ENCODE measurements at places on chromosomes 3 and 15.
A peak's percentile ranks its signal among the peaks of the same experiment; 100 is the strongest.

- DNase-seq: no peak
Measured at GRCh38 chr3:53650928-53651661, 156.7 kb downstream of the CACNA1D start.

GRCh38 chr3:69241769-69242168, 119.4 kb upstream of the LMOD3 start:
- no peak for DNase-seq

DNA sequence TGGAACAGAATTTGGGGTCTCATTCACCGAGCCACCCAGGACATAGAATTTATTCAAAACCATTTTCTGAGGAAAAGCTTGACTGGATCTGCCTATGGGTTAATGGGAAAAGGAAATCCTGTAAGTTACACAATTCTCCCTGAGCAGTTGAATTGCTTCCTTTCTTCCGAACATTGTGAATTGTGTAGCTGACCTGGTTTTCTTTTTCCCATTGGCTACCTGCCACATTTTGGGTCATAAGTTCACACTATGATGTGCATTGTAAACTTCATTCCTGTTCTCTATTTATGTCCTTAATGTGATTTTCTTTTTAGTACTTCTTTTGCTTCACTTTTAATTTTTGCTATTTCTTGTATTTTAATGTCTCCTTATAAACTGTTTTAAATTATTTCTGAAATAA, 386.0 kb upstream of the LRRC3B start:
- no peak for DNase-seq

- no peak for DNase-seq
Measured at GRCh38 chr3:25027650-25028049, 400.4 kb upstream of the RARB start.

DNA sequence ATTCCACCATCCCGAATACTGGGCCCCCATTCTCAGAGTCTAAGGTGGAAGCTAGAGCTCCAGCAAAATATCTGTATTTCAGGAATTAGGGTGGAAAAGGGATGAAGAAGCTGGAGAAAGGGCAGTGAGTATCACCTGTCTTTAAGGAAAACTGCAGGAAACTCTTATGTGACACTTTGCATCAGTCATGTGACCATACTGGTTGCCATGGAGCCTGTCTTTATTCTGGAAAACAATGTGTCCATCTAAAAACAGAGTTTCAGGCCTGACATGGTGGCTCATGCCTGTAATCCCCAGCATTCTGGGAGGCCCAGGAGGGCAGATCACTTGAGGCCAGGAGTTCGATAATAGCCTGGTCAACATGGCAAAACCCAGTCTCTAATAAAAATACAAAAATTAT, 52.9 kb upstream of the FSIP1 start:
- no peak for DNase-seq

DNA sequence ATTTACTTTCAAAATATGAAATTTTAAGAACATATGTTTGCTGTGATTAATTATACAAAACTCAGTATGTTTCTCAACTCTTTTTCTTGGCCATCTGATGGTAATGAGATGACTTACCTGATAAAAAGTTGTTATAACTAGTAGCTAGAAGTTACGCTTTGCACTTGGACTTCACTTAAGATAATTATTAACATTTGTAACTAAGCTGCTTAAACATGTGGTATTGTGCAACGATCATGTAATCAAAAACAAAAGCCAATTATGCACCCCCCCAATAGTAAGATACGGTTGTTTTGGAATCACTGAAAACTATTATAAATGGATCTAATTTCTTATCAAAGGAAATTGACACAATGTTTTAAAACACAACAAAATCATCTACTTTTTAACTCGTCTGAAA, 342.9 kb downstream of the CNTN3 start:
- DNase-seq: no peak

GRCh38 chr3:2148561-2149340, 50.1 kb downstream of the CNTN4 start:
- no peak for DNase-seq

- no peak for DNase-seq
Measured at GRCh38 chr3:52786330-52787215, 8.0 kb upstream of the ITIH3 start.

- DNase-seq: no peak
Measured at GRCh38 chr3:160448845-160449635, 546 bp downstream of the TRIM59 start.

DNA sequence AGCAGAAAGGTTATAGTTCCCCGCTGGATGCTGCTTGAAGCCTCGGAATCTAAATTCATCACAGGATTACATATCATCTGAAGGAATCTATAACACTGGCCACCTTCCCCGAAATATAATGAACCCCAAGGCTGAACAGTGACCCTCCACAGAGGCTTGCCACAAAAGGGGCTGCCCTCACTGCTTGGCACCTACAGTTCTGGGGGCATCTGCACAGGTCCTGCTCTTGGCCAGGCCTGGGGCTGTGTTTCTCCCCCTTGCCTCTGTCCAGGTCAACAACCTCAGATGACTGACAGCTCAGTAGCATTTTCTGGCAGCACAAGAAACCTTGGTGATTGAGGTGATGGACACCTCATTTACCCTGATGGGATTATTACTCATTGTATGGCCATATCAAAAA, 1.5 kb upstream of the ADAMTS17 start:
- no peak for DNase-seq

DNA sequence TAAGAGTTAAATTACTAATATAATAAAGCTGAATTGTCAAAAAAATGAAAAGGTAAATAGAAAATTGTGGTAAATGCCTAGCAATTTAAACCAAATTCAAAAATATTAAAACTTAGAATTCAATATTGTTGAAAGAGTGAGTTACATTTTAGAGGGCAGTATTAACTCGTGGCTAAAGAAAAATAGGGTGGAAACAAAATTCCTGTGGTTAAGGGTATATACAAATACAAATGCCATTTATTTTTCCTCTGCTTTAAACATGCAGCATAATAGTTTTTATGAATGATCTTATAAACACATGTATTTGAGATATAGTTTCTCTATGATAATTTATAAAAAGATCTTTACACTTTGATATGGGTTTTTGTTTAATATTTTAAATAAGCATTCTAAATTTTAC, 79.0 kb downstream of the NEDD4 start:
- DNase-seq: no peak

- no peak for DNase-seq
Measured at GRCh38 chr3:39757307-39757706, 52.1 kb upstream of the MYRIP start.

DNA sequence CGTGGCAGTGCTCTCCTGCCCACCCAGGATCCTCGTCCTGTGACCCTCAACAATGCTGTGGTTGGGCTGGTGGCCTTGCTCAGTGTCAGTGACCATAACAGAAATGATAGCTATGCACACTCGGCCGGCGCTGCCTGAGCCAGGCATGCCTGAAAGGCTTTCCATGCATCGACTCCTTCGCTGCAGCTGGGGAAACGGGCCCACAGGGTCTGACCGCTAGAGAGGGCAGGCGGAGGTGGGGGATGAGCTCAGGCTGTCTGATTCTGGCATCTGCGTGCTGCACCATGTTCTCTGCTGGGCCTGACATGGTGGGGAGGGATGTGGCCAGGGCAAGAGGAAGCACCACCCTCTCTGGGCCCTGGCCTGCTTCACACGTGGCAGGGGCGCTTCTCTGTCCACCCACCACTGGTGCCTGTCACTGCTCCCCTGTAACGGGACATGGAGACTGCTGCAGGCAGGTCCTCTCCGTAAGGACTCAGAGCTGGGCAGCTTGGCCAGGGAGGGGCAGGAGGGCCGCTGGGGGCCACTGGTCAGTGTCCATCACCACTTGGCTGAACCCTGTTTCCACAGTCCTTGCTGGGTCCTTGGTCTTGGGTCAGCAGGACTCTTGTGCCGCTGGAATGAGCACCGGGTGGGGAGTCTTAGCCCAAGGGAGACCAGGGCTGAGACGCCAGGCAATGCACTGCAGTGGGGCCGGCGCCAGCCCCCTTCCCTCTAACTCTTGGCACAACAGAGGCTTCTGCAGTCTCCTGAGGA, 64.1 kb upstream of the RPL32 start:
- DNase-seq: no peak

GRCh38 chr15:51267703-51268083, 70.7 kb downstream of the CYP19A1 start:
- DNase-seq: no peak

DNA sequence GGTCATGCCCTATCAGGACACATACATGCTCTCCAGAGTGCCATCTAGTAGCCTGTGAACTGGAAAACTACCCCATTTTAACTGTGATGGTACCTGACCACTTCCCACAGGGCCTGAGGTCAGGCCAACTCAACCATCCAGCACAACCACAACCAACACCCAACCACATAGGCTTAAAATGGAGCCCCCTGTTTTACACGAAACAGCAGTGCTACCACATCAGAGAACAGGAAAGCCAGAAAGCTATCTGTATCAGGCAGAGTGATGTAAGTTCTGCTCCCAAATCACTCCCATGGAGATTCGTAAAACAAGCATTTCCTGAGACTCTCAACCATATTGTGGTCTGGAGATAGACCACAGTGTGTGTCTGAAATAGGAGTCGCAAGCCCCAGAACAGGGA, 1017.3 kb upstream of the EPHA6 start:
- no peak for DNase-seq

DNA sequence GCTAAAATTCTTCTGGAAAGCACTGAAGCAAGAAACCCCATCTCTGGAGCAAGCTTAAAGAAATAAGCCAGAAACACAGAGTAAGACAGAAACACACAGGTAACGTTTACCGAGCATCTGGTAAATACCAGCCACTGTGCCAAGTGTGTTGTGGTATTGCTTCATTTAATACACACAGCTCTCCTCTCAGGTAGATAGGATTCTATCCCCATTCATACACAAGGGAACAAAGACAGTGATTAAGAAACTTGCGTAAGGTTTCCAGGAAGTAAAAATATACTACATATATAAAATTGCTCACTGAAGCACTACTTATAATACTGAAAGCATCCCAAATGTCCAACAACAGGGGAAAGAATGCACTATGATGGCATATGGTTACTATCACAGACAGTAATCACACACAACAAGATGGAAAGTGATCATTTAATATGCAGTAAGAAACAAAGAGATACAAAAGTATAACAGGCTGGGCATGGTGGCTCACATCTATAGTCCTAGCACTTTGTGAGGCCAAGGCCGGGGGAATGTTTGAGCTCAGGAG, 27.5 kb downstream of the TAMM41 start:
- DNase-seq: no peak

DNA sequence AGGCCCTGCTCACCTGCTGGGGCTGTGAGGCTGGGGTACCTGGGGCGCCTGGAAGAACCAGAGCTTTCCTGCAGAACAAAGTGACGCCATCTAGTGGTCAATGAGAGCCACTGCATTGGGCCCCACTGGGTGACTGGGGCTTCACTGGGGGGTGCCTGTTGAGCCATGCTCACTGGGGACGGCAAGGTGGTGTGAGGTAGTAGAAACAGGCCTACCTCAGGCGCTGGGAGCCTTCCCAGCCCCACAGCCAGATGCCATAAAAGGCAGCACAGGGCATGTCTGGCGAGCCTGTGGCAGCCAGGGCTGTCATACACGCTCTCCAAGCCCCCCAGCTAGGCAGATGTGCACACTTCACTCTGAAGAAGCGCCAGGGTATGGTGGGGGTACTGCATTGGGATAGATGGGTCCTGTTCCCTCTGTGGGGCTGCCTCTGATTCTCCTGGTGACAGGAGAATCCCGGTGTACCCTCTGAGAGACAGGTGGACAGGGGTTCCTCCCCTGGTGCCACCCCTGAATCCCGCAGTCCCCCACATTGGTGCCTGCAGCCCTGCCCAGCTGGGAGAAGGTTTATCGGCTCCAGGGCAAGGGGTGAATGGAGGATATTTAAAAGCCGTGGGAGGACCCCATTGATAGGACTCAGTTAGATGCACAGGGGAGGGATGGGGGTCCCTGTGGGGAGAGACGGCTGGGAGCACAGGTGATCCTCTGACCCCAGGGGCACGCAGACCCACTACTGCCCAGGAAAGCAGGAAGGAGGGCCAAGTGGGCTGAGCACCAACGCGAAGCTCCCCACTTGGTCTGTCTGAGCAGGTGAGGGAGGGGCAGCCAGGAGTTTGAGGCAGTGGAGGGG, 178.8 kb downstream of the NSMCE3 start:
- peak; percentile 52 for DNase-seq

GRCh38 chr3:14133876-14134275, 9.0 kb downstream of the TMEM43 start:
- DNase-seq: no peak

- DNase-seq: no peak
Measured at GRCh38 chr3:26353097-26353496, 269.5 kb upstream of the LRRC3B start.

GRCh38 chr3:127712881-127713771, 40.4 kb downstream of the ABTB1 start:
- DNase-seq: no peak

DNA sequence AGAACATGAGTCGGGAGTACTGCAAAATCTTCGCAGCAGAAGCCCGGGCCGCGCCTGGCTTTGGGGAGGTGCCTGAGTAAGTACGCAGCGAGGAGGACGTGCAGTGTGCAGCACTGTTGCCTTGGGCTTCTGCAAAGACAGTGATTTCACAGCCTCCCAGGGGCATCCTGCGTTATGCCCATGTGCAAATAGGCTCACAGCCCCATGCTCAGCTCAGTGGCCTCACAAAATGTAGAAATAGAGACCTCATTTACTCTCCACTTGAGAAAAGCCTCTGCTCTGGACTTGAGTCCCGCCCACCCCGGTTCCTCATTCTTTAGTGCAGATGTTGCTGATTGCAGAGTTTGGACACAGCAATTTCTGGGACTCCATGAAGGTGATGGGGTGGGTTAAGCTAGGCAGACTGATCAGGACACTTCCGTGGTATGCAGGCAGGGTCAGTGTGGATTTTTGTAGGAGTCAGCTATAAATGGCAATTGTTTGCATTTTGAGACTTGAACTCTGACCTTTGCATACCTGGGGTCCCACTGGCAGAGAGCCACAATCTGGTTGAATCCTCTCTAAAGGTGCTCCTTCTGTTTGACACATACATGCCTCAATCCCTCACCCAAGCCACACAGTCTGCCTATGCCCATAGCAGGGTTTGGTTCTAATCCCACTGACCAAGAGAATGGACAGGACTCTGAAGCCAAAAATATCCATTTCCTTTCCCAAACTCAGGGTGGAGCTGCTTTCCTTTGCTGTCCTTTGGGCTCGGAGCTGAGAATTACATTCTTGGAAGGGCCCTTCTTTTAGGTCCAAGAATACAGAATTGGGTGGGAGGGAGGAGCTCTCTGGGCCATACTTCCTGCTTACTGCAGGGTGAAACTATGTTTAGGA, 20.7 kb upstream of the SLC28A1 start:
- no peak for DNase-seq
